ENCODE measurements at places on chromosomes 1 and 21. TPM values are rescaled to one million over a fixed set of nuclear protein-coding genes. Genes with fewer than 3 reads are reported as not detected.

DNA sequence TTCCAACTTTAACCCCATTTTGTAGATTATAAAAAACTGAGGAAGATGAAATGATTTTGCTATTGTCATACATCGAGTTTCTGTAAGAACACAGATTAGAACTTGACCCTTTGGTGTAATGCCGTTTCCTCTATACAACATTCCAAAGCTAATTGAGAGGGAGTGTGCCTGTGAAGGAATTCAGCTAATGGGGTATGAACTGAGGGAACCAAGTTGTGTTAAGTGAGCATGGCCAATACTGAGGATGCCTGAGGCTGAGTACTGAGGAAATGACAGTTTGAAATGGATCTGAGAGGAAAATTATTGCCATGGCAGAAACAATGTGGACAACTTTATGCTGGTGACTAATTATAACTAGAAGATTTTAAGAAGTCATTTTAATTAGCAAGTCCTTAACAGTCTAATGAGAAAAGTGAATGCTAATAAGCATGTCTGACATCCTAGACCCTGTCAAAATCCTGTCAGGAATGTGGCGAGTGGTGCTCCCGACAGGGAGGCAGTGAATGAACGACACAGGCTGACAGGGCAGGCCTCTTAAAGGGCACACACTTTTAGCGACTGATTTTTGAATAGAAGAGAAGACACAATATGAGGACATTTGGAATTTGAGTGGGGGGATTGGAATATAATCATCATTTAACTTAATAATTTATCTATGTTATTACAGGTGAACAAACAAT lies 262.5 kb downstream of the HLX start:
- no peak overlapping the region for H3K4me3 ChIP-seq
- no peaks in the 10 kb centered on the region for H3K36me3 ChIP-seq
- H3K27me3 ChIP-seq, result no peaks in the 10 kb centered on the region

- no peaks in the 10 kb centered on the region for H3K36me3 ChIP-seq
- no peak overlapping the region for H3K27ac ChIP-seq
- H3K4me1 ChIP-seq, result no peaks in the 10 kb centered on the region
These were observed 122.7 kb downstream of the RYR2 start for GRCh38 chr1:237164406-237165352.

DNA sequence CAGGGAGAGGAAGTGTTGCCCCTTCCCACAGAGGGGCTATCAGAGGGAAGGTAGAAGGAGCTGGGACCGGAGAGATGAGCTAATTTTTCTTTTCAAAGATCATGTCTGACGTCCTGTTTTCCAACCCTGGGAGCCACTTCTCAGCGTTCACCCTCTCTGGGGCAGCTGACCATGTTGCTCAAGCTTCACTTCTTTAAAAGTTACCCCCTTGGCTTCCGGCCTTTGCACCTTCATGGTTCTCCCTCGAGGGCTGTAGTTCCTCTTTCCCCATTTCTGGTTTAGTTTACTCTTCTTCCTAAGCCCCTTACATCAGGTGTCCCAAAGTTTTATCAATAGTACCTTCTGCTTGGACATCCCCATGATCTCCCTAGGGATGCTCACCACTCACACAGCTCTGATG lies 23.8 kb upstream of the CSF1 start:
- H3K4me3 ChIP-seq, result no peak overlapping the region
- H3K4me1 ChIP-seq, result no peaks in the 10 kb centered on the region
- H3K36me3 ChIP-seq, result no peaks in the 10 kb centered on the region
- no peak overlapping the region for H3K27ac ChIP-seq
- H3K27me3 ChIP-seq, result no peaks in the 10 kb centered on the region

GRCh38 chr1:12407050-12407961 lies 177.5 kb downstream of the VPS13D start:
- no peak overlapping the region for H3K4me3 ChIP-seq
- H3K27me3 ChIP-seq, result no peaks in the 10 kb centered on the region
- peak; percentile 49 for DNase-seq
- peaks cover 2% of the 10 kb centered on the region for H3K36me3 ChIP-seq

- no peaks in the 10 kb centered on the region for H3K36me3 ChIP-seq
- DNase-seq, result no peak
- H3K4me3 ChIP-seq, result no peak overlapping the region
- H3K27ac ChIP-seq, result no peak overlapping the region
These were observed 164.0 kb upstream of the CXADR start for GRCh38 chr21:17348849-17349248.

DNA sequence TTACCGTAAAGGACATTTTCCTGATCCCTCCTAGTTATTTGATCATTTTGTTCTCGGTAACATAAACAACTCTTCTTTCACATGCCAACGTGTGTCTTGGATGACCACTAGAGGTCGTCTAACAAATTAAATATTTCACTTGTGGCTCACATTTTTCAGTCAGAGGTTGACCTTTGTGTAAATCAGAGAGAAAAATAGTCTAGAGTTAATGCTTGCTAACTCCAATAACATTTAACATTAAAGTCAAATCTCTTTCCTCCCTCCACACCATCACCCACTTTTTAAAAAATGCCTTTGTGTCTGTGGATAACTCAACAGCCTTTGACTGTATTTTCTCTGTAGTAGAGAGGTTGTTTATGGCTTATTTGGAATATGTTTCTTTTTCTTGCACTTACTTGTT lies 220.5 kb upstream of the B3GALT2 start:
- no peaks in the 10 kb centered on the region for H3K4me1 ChIP-seq
- no peaks in the 10 kb centered on the region for H3K27me3 ChIP-seq
- H3K27ac ChIP-seq, result no peak overlapping the region
- DNase-seq, result peak; percentile 71

- H3K4me3 ChIP-seq, result no peak overlapping the region
- H3K4me1 ChIP-seq, result no peaks in the 10 kb centered on the region
- H3K27me3 ChIP-seq, result peaks cover 13% of the 10 kb centered on the region
- no peak for DNase-seq
- no peaks in the 10 kb centered on the region for H3K36me3 ChIP-seq
These were observed 383.5 kb downstream of the MATN1 start for GRCh38 chr1:30339866-30340265.

DNA sequence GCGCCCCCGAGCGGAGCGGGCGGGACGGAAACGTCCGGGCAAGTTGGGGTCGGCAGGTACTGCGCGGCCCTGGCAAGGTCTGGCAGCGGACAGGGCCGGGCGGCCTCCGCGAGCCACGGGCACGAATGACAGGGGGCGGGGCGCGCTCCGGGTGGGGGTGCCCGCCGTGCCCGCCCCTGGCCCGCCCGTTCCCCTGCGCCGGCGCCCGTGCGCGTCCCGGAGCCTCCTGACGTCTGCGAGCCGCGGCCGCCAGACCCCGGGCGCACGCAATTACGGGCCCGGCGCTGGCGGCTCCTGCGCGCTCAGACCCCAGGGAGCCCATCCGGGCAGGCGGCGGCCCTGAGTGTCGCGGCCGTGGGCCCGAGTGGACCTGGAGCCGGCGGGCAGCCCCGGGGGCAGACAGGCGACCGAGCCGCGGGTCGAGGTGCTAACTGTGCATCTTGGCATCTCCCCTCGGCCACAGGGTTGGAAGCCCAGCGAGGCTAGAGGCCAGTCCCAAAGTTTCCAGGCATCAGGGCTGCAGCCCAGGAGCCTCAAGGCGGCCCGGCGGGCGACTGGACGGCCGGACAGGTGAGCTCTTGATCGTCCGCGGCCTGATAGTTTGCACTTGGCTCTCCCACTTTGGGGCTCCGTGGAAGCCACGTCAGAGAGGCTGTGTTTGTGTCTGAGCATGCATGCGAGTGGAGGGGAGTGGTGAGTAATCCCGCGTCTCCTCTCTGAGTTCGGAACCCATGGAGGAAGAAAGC lies 918 bp downstream of the MIB2 start:
- H3K4me1 ChIP-seq, result peaks cover 5% of the 10 kb centered on the region
- H3K36me3 ChIP-seq, result no peaks in the 10 kb centered on the region
- H3K27me3 ChIP-seq, result no peaks in the 10 kb centered on the region
- peak overlapping the region; percentile 88 for H3K4me3 ChIP-seq
- H3K27ac ChIP-seq, result peak overlapping the region; percentile 96

DNA sequence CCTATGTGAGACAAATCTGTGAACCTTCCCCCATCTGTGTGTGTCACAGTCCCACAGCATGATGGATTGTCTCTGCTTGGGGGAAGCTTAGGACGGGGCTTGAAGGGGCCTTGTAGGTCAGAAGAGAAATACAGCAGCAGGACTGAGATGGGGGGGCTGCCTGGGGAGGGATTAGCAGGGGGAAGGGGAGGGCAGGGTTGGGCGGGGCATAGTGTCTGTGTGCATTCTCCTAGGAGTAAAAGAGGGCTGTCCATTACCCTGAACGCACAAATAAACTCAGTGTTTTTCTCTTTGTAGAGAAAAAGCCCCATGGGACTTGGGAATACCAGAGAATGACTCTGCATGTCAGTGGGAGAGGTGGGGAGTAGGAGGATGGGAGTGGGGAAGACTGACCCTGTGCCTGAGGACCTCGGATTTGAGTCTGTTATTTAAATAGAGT lies 16.4 kb downstream of the RNF220 start:
- H3K27ac ChIP-seq, result no peak overlapping the region
- no peak for DNase-seq
- H3K36me3 ChIP-seq, result no peaks in the 10 kb centered on the region
- no peaks in the 10 kb centered on the region for H3K4me1 ChIP-seq
- H3K27me3 ChIP-seq, result peaks cover 78% of the 10 kb centered on the region

- no peak overlapping the region for H3K27ac ChIP-seq
- H3K4me3 ChIP-seq, result no peak overlapping the region
- peaks cover 3% of the 10 kb centered on the region for H3K4me1 ChIP-seq
- peaks cover 5% of the 10 kb centered on the region for H3K27me3 ChIP-seq
- DNase-seq, result peak; percentile 36
- H3K36me3 ChIP-seq, result no peaks in the 10 kb centered on the region
These were observed 2.4 kb downstream of the RAP1GAP start for GRCh38 chr1:21666576-21667320.

DNA sequence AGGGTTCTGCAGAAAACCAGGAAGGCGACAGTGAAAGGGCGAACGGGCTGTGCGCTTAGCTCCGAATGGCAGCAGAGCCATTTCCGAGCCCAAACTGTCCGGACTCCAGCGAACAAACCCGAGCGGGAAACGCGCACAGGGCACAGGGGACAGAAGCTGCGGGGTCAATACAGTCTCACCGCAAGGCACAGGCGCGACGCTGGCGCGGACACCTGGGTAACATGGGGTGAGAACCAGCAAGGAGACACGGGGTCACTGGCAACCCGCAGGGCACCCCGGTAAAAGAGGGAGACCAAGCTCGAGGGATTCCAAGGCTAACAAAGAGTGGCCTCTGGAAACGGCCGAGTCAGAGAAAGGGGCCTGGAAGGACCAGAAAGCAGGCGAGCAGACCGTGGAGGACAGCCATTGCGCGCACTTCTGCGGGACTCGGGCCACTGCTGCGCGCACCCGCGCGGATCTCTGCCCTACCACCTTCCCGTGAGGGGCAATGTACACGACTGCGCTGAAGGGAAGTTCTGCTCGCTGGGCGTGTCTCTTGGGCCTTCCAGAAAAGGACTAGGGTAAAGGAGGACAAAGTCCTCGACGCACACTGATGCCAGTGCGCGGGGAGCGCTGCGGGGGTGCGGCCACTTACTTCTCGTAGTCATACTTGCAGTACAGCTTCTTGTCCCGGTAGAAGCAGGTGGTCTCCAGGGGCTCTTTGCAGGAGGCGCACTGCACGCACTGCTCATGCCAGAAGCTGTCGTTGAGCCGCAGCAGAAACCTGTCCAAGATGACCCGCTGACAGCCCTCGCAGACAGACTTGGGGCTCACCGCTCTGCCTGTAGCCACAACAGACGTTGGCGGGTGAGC lies 3.8 kb downstream of the LMX1A start:
- DNase-seq, result peak; percentile 92
- H3K27ac ChIP-seq, result no peak overlapping the region
- H3K4me3 ChIP-seq, result no peak overlapping the region
- peaks cover 23% of the 10 kb centered on the region for H3K27me3 ChIP-seq
- H3K4me1 ChIP-seq, result peaks cover 10% of the 10 kb centered on the region

Gene PTCH2
- polyA plus RNA-seq, result 0.27 TPM

Gene CAPN8
- polyA plus RNA-seq, result 10.0 TPM

Gene LEFTY1
- not detected for polyA plus RNA-seq

Gene HLCS
- polyA plus RNA-seq, result 2.7 TPM

Gene LINGO4
- polyA plus RNA-seq, result 0.15 TPM

Gene CHRNB2
- polyA plus RNA-seq, result not detected

Measured in small intestine (tissue), 16 donors.